ENCODE measurements at places on chromosomes 12 and 14.

- no peak overlapping the region for H3K27ac ChIP-seq
- no peaks in the 10 kb centered on the region for H3K4me1 ChIP-seq
- H3K4me3 ChIP-seq, result no peak overlapping the region
- H3K36me3 ChIP-seq, result no peaks in the 10 kb centered on the region
These were observed 360.5 kb downstream of the FUT8 start for GRCh38 chr14:65772921-65773574.

GRCh38 chr14:61492474-61492873 lies 171.1 kb downstream of the PRKCH start:
- no peak overlapping the region for H3K4me3 ChIP-seq
- no peak for DNase-seq
- H3K36me3 ChIP-seq, result peaks cover 10% of the 10 kb centered on the region
- H3K4me1 ChIP-seq, result peaks cover 18% of the 10 kb centered on the region

DNA sequence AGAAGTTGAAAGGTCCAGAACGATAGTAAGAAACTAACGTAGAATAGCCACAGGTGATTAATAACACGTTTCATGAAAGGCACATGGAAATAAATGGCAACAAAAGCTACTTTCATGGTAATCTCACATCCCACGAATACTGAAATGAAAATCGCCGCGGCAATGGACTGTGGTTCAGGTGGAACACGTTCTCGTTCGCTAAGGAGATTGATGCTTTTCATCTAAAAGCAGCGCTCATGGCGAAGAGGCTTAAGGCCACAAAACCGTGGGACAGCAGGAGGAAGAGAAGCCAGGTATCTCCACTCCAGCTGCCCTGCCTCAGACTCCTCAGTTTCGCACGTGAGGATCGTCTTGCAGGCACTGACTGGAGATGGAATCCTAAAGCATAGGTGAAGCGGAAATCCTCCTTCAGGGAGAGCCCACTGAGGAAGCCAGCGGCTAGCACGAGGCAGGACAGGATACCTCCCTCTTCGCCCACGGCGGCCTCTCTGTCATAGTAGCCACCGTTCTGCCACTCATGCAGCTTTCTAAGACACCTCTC lies 696 bp upstream of the GPHN start:
- H3K4me1 ChIP-seq, result peaks cover 32% of the 10 kb centered on the region
- no peaks in the 10 kb centered on the region for H3K36me3 ChIP-seq
- peak overlapping the region; percentile 43 for H3K27ac ChIP-seq
- peak overlapping the region; percentile 97 for H3K4me3 ChIP-seq
- peak; percentile 37 for DNase-seq

- no peaks in the 10 kb centered on the region for H3K27me3 ChIP-seq
- no peaks in the 10 kb centered on the region for H3K36me3 ChIP-seq
- H3K4me1 ChIP-seq, result peaks cover 6% of the 10 kb centered on the region
- no peak overlapping the region for H3K27ac ChIP-seq
- DNase-seq, result no peak
These were observed 214.2 kb downstream of the ADAMTS20 start for GRCh38 chr12:43337571-43338444.
